ENCODE measurements at places on chromosomes 16 and 17.

DNA sequence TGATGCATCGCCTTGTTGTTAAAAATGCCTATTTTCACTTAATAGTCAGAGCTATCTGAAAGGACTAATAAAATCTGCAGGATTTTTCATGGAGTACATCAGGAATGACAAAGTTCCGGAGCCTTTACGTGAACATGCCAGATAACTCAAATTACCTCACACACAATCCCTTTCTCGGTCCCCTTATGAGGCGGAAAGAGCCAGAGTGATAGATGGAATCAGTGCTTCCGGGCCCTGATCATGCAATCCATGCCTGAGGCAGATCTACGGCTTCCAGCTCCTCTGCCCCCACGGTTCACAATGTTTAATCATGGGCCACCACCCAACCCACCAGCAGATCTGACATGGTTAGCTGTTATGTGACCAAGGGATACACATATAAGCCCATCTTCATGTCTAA lies 17.0 kb downstream of the VPS53 start:
- no peak for DNase-seq

- peak; percentile 94 for DNase-seq
These were observed at the start of gene MVD for GRCh38 chr16:88662843-88663606. Gene MVD (minus strand): TSS chr16:88663091. CDS start chr16:88663080, 11 bp downstream.

DNA sequence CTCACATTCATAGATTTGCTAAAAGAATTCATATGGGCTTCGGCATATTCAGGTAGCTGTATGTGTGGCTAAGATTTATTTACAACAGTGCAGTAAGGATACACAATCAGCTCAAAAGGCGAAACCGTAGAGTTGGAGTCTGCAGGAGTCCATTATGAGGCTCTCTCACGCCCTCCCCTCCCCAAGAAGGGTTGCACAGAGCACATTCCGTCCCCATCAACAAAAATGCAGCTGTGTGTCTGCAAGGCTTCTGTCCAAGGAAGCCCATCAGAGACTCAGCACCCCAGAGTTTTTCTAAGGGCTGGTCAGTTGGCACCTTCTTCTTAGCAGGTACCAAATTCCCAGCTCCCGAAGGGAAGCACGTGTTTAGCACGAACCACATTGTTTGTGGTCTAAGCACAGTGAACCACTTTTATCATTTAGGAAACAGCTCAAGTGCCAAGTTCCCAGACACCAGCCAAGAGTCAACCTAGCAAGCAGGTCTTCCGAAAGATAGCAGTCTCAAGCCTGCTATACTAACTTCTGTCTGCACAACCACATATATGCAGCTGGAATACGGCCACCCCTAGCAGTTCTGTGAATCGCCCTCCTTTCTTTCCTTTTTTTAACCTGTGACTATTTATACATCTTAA lies 28.5 kb upstream of the MEAK7 start:
- DNase-seq: no peak

GRCh38 chr16:55735120-55735781 lies 79.5 kb downstream of the SLC6A2 start:
- no peak for DNase-seq

GRCh38 chr17:45226576-45226975 lies 4.9 kb downstream of the FMNL1 start:
- no peak for DNase-seq

DNA sequence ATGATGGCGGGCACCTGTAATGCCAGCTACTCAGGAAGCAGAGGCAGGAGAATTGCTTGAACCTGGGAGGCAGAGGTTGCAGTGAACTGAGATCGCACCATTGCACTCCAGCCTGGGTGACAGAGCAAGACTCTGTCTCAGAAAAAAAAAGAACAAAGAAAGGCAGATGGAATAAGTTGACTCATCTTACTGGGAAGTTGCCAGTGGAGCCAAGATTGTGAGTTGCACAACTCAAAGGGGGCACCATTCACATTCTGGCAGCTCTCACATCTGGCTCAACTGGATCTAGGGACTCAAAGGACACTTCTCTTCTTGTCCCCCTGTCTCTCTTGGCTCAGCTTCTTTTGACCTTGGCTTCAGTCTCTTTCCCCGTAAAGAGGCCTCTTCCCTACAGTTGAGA lies 53.7 kb upstream of the ETV4 start:
- DNase-seq: no peak

DNA sequence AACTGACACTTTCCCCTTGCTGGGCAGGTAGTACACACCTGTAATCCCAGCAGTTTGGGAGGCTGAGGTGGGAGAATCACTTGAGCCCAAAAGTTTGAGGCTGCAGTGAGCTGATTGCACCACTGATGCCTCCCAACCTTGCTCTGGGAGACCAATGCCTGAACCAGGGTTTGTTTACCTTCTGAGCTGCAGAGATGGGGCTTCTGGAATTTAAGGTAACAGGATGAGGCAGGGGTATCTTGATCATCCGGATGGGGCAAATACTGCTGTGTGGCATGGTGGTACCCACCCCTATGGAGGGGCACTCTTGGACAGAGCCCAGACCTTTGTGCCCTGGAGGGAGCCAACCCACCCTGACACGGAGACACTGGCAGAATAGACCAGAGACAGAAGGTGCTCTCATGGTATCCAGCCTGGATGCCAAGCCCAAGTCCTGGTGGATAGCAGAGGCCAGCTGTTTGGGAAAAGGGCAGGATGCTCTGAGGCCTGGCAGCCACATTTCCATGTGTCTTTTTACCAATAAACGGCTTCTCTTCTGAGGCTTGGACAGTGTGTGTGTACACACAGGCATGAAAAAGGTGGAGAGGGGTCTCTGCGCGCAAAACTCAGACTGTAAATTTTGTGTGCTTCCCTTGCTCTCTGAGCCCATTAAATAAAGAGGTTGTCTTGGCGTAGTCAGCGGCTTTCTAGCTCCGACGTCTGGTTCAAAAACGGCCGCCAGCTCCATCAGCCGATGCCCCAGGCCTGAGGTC lies 4.4 kb downstream of the ZNF48 start:
- no peak for DNase-seq

- no peak for DNase-seq
These were observed 31.0 kb downstream of the TXNDC11 start for GRCh38 chr16:11711662-11712061.

GRCh38 chr17:76451506-76451905 lies 1.4 kb downstream of the UBE2O start:
- no peak for DNase-seq

- DNase-seq: no peak
These were observed 91.6 kb upstream of the ZNF469 start for GRCh38 chr16:88290850-88291830.

DNA sequence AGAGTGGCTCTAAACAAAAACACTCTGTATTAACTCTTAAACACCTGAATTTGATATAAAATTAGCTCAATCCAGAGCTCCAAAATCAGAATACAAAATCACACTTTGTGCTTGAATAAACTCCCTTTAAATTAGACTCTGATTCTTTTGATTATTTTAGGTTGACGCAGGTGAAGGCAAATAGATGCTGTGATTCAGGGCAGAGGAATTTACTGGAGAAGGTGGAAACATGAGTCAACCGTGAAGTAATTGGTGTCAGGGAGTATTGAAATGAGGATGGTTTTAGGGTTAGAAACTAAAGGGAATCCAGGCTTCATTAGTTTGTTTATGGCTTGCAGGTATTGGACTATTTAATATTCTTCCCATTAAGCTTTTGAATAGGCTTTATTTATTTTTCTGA lies 37.1 kb upstream of the TEKT1 start:
- DNase-seq: no peak

GRCh38 chr17:57480438-57481196 lies 224.3 kb downstream of the MSI2 start:
- DNase-seq: no peak

All from left renal pelvis (tissue), 4 donors.